ENCODE measurements at places on chromosomes 16 and 17.

- no peak for DNase-seq
These were observed 107.0 kb downstream of the ANKRD11 start for GRCh38 chr16:89383095-89384003.

- no peak for DNase-seq
These were observed 15.3 kb downstream of the XPO6 start for GRCh38 chr16:28196387-28196987.

- no peak for DNase-seq
These were observed 356.3 kb upstream of the SOX9 start for GRCh38 chr17:71764505-71764904.

GRCh38 chr16:67448580-67448979 lies 17.7 kb downstream of the HSD11B2 start:
- no peak for DNase-seq

GRCh38 chr17:16938496-16939207 lies 33.3 kb downstream of the TNFRSF13B start:
- DNase-seq, result no peak
